ENCODE measurements at places on chromosomes 4 and X.

DNA sequence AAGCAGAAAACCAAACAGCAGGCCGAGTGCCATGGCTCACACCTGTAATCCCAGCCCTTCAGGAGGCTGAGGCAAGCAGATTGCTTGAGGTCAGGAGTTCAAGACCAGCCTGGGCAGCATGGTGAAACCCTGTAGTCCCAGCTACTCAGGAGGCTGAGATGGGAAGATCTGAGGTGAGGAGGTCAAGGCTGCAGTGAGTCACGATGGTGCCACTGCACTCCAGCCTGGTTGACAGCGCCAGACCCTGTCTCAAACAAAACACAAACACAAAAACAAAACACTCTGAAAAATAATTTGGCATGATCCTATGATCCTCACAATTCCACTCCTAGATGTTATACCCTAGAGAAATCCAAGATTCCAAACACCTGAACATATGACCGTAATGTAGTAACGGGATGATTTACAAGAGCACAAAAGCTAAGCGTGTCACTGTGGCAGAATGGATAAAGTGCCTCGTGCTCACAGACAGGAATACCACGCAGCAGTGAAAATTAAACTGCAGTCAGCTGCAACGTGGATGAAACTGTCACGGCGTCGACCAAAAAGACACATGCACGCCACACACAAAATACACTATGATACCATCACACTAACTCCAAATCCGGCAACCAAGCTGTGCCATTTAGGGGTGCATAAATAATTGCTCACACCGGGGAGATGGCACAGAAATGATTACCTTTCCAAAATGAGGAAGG, 1.7 kb downstream of the NELFA start:
- no peak for DNase-seq

DNA sequence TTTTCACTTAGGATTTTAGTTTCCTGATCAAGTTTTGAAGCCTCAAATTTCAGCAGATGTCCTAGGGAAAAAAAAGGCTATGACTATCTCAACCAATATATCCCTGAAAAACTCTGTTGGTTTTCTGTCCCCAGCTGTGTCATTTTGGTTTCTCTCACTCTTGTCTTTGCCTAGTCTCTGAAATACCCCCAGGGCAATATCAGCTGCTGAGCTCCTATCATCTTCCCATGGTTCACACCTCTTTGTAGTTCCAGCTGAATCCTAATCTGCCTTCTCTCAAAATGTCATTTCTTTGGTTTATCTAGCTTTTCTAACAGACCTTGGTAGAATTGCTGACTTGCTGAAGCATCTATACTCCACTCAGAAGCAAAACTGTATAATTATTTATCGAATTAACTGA, 2370.5 kb downstream of the ARAP2 start:
- no peak for DNase-seq

DNA sequence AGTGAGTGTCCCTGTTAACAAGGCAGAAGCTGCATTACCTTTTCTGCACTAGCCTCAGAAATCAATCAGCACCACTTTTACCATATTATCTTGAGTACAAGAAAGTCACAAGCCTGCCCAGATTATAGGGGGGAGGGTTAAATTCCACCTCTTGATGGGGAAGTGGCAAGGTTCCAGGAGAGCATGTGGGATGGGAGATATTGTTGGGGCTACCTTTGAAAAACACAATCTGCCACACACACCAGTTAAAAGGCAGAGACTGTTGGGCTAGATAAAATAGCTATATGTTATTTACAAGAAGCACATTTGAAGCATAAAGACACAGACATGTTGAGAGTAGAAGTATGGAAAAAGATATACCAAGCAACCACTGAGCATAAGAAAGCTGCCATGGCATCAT, 6.6 kb upstream of the AVPR2 start:
- DNase-seq = no peak

DNA sequence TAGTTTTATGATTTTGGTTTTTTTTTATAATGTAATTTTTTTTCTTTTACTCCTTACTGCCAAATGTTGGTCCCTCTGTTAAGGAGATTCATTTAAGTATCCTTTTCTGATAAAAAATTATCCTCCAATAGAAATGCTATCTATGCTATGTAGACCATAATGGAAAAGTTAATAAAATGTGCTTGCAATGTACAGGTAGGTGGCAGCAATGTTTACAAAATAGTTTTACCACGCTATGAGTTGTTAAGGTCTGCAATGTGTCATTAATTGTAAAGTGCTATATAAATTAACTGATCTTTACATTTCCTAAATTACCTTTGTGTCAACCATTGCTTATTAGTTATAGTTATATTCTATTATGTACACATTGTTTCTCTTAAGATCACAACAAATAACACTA, 3.8 kb upstream of the CENPC start:
- DNase-seq = no peak

GRCh38 chrX:21255032-21255618, 119.1 kb upstream of the CNKSR2 start:
- DNase-seq = no peak

- no peak for DNase-seq
Observed at GRCh38 chr4:163600727-163601126, 106.2 kb downstream of the TMA16 start.

- DNase-seq = no peak
Observed at GRCh38 chr4:818106-818921, 7.6 kb downstream of the CPLX1 start.

GRCh38 chr4:177737387-177737940, 295.2 kb upstream of the AGA start:
- DNase-seq = peak; percentile 4

- DNase-seq = no peak
Observed at GRCh38 chr4:48891028-48891619, 15.4 kb downstream of the OCIAD2 start.

GRCh38 chrX:13044441-13044840, at the start of gene FAM9C:
Gene FAM9C (minus strand): TSS chrX:13044620. CDS start chrX:13043789, 831 bp downstream.
- DNase-seq = no peak

GRCh38 chrX:22015139-22015750, 16.9 kb upstream of the PHEX start:
- no peak for DNase-seq

- DNase-seq = no peak
Observed at GRCh38 chr4:150323406-150324325, 245.4 kb downstream of the DCLK2 start.

DNA sequence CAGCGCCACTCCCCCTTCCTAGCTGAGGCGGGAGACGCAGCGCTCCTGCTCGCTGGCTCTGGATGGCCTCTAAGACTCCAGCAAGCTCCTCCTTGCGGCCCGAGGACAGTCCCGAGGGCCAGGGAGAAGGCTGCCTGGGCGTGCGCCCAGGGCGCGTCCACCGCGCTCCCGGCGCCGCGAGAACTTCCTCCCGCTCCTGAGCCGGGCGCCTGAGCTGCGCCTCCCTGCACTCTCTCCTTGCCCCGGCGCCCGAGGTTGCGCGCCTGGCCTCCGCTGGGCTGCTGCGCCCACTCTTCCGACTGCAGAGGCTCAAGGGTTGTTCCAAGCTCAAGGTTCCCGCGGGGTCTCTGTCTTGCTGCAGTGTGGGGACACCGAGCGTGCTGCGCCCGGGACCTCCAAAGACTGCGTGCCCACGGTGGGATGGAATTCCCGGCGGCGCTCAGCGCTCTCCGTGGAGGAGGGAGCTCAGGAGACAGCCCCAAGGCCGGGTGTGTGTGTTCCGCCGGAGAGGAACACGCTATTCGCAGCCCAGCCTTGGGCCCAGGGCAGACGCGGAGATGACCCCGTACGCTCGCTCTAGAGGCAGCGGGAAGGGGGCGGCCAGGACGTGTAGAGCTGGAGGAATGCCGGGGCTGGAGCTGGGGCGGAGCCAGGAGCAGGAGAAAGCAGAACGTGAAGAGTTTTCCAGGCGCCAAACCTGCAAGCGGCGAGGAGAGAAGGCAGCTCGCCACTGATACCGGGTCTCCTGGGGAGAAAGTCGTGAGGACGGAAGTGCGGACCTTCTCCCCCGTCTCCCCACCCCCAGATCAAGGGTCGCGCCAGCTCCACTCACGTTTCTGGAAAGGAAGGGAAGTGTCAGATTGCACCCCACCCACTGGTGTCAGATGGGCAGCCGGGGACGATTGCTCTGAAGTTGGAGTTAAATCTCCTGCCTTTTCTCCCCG, at the start of gene ARHGAP6:
Gene ARHGAP6, minus strand, starts transcription at position 753 of the 944 bp plus-strand sequence. CDS start 1,092 bp downstream, outside the sequence.
- peak; percentile 46 for DNase-seq

DNA sequence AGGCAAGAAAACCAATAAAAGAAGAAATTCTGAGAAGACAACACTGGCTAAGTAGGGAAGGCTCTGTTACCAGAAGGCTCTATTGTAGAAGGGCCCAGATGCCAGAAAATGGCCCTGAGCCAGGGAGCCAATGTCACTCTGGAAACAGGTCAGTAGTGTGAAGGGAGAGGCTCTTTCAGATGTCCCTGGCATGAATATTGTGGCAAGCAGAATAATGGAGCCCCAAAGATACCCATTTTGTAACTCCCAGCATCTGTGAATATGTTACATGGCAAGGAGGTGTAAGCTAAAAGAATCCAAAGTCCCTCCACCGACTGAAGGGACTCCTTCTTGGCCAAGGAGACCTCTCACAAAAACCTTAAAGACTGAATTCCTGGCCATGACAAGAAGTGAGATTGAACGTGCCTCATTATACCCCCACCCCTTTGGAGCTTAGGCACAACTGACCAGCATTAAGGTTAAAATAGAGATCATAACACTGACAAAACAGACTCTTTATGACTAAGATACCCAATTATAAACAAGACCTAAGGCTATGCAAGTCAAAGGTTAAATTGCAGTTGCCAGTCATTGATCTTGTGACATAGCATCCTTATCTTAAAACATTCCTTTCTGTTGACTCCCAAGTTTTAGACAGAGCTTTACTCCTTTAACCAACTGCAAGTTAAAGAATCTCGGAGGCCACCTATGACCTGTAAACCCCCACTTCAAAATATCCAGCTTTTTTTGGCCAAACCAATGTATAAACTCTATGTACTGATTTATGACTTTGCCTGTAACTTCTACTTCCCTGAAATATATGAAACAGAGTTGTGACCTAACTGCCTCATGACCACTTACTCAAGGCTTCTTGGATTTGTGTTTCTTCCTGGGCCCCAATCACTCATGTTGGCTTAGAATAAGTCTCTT, 42.2 kb upstream of the SMIM10 start:
- peak; percentile 32 for DNase-seq

GRCh38 chr4:56123051-56123450, 174.3 kb downstream of the CEP135 start:
- no peak for DNase-seq

GRCh38 chr4:169621731-169622492, 1.5 kb downstream of the CLCN3 start:
- peak; percentile 59 for DNase-seq

- no peak for DNase-seq
Observed at GRCh38 chr4:156578005-156578404, 393.6 kb downstream of the PDGFC start.

DNA sequence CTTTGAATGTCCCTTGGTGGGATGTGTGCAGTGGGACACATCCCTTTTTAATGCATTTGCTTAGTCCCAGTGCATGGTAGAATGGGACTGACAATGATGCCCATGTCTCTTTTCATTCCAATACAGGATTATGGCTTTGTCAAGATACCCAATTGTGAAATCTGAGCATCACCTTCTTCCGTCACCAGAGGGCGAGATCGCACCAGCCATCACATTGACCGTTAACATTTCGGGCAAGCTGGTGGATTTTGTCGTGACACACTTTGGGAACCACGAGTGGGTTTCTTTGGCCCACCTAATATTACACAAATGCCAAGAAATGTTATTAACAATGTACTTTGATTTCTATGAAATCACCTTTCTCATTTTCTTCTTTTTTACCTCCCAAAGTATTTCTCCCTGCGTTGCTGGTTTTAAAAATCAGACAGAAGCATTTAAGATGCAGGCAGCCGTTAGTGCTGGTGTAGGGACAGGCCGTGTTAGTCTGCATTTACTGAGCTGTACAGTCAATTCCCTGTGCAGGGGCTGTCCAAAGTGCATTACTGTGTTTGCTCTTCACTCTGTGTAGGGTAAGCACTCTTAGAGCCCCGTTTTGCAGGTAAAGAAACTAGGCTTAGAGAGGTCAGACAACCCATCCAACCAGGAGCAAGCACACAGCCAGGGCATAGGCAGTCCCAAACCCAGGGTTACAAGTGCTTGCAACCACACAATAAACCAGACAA, 46.5 kb downstream of the CWH43 start:
- peak; percentile 9 for DNase-seq

DNA sequence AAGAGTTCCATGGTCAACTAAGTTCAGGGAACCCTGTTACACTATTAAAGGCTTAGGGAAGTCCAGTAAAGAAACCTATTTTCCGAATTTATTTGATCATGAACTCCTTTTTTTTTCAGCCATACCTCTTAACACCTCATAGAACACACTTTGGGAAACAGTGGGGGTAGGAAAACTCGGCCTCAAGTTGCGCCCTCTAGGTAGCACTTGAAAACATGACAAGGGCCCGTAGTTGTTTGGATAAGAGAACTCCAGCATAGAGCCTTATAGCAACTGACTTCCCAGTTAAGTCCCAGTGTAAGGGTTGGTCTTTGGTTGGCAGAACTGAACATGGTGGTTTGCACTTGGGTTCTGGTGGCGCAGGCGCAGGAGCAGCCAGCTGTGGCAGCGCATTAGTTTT, 14.4 kb downstream of the OGT start:
- no peak for DNase-seq

DNA sequence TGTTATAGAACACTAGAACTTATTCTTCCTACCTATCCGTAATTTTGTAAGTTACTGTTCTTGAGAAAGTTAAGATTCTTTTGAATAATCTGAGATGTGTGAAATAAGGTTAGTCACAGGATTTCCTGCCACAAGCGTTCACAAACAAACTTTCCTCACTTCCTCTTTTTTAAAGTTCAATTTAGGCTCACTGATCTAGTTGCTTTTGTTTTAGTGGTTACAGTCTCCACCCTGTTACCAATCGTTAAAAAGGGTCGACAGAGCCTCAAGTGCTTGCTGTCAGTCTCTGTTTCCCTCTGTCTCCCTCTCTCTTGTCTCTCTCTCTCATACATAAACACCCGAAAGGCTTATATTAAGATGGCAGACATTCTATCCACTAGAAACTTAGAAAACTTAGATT, 35.9 kb upstream of the STK26 start:
- no peak for DNase-seq

- DNase-seq = no peak
Observed at GRCh38 chr4:81447566-81448229, 24.0 kb downstream of the RASGEF1B start.

GRCh38 chr4:80112236-80112635, 39.2 kb upstream of the ANTXR2 start:
- DNase-seq = no peak

GRCh38 chrX:38041237-38041636, 34.9 kb downstream of the SYTL5 start:
- DNase-seq = no peak

GRCh38 chr4:36267486-36268268, 13.7 kb upstream of the DTHD1 start:
- no peak for DNase-seq

All from astrocyte of the spinal cord (primary cell).